Brain (organoid and tissue), 16 donors: ENCODE measurements at places on chromosomes 2 and 18. TPM values are rescaled to one million over a fixed set of nuclear protein-coding genes. Genes with fewer than 3 reads are reported as not detected.
A peak's percentile ranks its signal among the peaks of the same experiment; 100 is the strongest.

Gene TDRD15
- not detected for polyA plus RNA-seq

Gene EVX2
- 0.14 TPM for polyA plus RNA-seq

Gene TM4SF20
- not detected for polyA plus RNA-seq

Gene PJVK
- 0.22 TPM for polyA plus RNA-seq

Gene RNF181
- polyA plus RNA-seq, result 145 TPM

Gene IL36RN
- not detected for polyA plus RNA-seq

Gene TEX44
- polyA plus RNA-seq, result not detected

Gene MERTK
- polyA plus RNA-seq, result 6.3 TPM

Gene CDH7
- 0.10 TPM for polyA plus RNA-seq

Gene SERPINB3
- not detected for polyA plus RNA-seq

Gene BMP10
- not detected for polyA plus RNA-seq

Gene IL36A
- not detected for polyA plus RNA-seq

Gene ARHGAP15
- polyA plus RNA-seq, result 1.2 TPM

Gene FAM124B
- polyA plus RNA-seq, result 0.29 TPM

Gene STARD6
- polyA plus RNA-seq, result 0.75 TPM

Gene TMEM198
- 23.1 TPM for polyA plus RNA-seq

Gene MC5R
- polyA plus RNA-seq, result not detected

Gene SAG
- polyA plus RNA-seq, result not detected

Gene TMEM163
- polyA plus RNA-seq, result 21.4 TPM

DNA sequence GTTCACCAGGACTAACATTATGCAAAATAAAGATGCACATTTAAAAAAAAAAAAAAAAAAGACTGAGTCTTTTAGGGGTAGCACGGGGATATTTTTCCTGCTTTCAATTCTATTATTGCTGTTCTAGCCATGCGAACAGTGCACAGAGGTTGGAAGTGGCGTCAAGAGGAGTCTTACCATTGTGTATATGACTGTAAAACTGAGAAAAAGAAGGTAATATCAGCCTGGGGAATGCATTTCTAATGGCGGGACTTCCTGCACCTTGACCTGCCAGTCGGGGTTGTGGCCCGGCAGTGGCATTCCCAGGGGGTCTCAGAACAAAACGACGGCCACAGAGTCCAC, 48.5 kb upstream of the ATP6V1B1 start:
- no peak for DNase-seq

DNA sequence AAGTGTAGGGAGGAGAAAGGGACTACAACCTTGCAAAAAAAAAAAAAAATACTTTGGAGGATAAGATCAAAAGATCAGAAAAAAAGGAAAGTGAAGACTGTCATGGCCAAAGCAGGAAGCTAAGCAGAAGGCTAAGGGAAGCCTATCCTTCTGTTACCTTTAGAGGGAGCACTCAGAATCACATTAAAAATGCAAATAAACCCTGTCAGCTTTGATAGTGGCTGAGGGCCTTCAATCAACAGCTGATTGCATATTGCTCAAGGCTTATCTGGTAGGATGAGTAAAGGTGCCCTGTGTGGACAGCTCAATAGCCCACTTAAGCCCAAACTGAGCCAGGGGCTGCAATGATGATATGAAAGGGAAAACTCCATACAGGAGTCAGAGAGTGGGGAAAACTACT, 1021.2 kb downstream of the LRP1B start:
- no peak for DNase-seq

- no peak for DNase-seq
Measured at GRCh38 chr2:162433491-162433890, 89.6 kb downstream of the GCA start.

- no peak for DNase-seq
Measured at GRCh38 chr18:50277942-50278341, 3.4 kb downstream of the MBD1 start.

DNA sequence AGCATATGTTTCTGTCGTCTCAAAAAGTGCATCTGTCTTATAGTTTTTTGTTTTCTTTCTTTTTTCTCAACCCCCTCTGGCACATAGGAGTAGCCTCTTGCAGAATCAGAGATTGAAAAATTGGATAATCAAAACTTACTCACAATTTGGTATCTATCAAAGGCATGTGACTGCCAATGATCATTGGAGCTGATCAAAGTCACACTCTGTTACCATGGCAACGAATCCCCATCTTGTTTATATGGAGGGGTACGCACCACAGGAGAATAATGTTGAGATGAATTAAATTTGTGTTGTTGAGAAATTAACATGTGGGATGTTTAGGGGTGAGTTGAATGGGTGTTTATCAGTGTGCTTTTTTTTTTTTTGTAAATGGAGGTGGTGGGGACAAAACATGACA, 458.3 kb upstream of the FANCL start:
- peak; percentile 74 for DNase-seq

DNA sequence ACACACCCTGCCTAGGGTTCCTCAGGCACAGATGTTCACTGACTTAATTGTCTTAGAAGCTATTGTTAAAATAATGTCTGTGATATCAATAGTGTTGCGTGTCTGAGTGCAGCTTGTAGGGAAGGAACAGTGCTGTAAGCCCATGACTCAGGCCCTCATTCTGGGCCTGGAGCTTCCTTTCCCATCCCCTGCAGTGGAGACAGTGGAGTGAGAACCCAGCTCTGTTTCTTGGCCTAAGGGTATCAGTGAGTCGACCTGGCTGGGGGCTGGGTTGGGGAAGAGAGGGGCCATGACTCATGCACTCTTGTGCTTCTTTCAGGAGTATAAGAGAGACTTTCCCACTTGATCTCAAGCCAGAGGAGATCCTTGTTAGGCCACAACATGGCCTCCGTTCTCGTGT, 106.8 kb downstream of the HRH4 start:
- no peak for DNase-seq

- DNase-seq, result no peak
Measured at GRCh38 chr18:3223356-3223755, 3.6 kb upstream of the MYOM1 start.

- peak; percentile 78 for DNase-seq
Measured at GRCh38 chr2:232523682-232524597, 2.0 kb upstream of the CHRND start.

GRCh38 chr2:237435844-237436587, 22.1 kb upstream of the COL6A3 start:
- no peak for DNase-seq

DNA sequence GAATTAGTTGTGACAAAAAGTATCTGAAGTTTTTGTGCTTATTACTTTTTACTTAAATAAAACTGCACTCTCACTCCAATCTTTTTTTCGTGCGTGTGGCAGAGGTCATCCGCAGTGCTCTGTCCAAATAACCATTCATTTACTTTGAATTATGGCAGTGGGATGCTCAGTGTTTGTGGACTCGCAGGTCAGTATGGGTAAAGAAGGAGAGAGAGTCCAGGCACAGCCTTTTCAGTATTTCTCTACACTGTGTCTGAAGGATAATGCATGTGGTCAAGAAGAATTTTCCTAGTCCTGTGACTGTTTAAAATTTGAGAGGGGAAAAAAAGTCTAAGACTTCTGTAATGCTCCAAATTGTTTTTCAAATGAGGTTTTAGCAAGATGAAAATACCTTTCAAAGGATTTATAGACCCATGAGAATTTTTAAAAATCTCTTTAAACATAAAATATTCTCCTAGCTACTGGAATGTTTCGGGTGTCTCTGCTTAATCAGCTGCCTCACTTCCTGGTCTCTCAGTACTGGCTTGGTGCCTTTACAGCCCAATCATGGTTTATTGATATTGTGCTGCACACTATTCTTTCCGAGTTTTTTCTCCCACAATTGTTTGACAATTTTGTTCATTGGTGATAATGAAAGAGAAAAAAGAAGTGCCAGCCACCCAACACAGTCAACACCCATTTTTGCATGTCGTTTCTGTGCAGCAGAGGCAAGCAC, 453.2 kb downstream of the PTPRM start:
- DNase-seq, result no peak

DNA sequence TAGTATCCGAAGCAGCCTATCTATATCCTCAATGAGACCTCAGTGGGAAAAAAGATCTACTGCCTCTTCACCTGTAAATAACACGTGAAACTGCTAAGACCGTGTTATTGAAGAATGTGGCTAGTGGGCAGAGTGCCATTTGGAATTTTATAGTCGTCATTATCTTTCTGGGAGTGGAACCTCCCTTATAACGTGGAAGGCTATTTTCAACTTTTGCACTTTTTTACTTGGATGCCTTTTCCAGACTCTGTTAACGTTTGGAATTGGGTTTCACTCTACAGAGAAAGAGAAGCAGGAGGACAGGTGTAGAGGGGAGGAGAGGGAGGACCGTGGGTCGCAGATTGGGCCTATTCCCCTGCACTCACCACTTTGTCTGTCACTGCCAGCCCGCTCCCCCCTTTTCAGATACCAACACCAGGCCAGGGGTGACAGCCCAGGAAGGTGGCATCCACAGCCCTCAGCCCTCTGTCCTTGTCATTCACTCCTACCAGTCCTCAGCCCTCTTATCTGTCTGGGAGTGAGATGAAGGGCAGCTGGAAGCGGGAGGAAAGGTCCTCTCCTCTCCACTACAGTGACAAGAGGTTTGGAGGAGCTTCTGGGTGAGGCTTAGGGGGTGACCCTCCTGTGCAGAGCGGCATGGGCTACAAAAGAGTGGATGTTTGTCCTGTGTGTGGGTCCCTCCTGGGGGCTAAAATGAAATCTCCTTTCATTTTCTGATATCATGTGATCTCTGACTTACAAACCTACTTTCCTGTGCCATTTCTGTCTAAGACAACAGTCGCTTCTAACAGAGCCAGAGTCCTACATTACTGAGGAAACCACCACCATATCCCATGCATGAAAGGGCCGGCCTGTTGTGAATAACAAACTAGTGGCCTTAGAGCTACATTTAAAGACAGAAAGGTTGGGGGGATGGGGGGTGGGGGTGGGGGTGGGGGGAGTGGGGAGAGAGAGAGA, 23.9 kb upstream of the CEP68 start:
- DNase-seq, result no peak

DNA sequence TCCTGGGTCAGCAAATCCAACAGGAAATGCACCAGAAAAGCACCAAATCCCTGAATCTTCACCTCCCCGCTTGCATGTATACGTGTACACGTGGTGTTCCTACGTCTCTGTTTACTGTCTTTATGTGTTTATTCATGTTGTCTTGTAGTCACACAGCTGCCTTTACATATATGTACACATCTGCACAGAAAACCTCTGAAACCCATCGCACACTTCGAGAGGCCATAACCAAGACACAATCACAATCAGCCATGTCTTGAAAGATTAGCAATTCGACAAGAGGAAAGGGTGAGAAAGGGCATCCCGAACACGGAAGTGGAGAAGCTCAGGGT, 98.1 kb downstream of the PLB1 start:
- no peak for DNase-seq

GRCh38 chr18:55587418-55588110, 428 bp downstream of the TCF4 start:
- DNase-seq, result peak; percentile 79

GRCh38 chr18:65257149-65257548, 493.7 kb upstream of the CDH7 start:
- no peak for DNase-seq

DNA sequence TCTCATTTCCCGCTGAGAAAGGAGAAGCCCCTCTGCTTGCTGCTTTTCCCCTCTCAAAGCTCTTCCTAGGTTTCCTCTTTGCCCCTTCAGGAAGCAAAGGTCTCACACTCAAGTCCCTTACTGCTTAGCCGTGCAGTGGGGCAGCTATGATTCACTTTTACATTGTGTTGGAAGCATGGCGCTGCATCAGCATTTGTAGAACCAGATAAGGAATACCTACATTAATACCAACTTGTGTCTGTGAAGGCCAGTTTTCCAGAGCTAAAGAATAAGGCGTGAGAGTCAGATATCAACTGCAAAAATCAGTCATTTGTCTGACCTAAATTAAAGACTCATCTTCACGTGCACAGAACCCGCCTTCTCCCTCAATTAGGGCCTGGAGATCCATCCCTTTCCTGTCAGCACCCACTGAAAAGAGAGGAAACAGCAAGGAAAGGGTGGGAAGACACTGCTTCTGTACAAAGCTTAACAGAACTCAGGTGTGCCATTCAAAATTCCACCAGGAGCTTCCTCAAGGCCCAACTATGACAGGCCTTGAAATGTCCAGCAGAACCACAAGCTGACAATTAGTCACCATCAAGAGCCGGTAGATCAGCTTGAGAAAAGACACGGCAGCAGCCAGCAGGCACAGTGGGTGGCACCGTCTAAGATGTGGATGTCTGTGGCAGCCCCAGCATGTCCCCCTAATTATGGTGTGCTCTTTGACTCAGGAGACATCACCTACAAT, 16.1 kb upstream of the XDH start:
- no peak for DNase-seq

GRCh38 chr2:148982282-148982681, 56.2 kb upstream of the LYPD6B start:
- DNase-seq, result peak; percentile 48

- no peak for DNase-seq
Measured at GRCh38 chr2:215737477-215737876, 275.9 kb downstream of the MREG start.

GRCh38 chr2:3670941-3671340, 12.9 kb downstream of the ALLC start:
- DNase-seq, result no peak

DNA sequence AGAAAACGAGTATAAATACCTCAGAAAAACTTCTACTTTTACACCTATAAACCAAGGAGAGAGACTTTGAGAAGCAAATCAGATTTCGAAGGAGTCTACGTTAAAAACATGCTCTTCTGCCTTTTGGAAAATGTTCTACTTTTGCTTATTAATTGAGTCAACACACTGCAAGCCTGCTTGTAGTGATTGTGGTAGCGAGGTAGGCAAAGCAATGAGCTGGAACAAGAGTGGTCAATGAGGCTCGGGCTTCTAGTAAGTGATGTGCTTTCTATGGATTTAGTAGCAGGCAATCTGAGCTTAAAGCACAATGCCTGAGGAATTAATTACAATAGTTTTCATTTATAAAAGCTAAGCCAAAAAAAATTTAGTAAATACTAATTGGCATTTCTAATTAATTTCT, 103.4 kb upstream of the TFCP2L1 start:
- no peak for DNase-seq

DNA sequence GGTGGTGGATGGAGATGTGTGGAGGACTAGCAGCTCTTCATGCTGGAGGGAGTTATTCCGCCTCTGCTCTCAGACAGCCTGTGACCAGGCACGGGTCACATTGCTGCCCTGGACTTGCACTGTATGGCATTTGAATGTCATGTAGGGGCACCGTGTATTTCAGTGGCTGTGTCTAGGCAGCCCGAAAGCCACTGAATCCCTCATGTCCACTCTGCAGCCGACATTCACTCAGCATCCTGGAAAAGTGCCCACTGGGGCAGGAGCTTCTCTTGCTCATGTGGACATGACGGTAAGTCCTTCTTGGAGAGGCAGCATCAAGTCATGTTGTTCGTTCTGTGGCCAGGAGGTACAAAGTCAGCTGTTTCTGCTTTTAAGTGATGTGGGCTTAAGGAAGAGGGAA, 127.9 kb downstream of the SH3RF3 start:
- DNase-seq, result no peak

GRCh38 chr2:149466635-149467034, 120.9 kb downstream of the MMADHC start:
- no peak for DNase-seq

DNA sequence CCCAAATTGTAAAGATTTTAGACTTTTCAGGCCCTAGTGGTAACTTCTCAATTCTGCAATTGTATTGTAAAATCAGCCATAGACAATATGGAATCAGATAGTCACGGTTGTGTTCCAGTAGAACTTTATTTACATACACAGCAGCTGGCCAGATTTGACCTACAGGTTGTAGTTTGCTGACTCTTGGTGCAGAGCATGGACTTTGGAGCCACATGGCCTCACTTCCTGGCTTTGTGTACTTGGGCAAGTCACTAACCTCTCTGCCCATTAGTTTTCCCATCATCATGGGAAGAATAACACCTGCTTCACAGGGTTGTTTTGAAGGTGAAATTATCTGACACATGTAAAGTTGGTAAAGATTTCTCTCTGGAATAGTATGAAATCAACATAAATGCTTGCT, 147.6 kb downstream of the TMEM200C start:
- no peak for DNase-seq

- DNase-seq, result no peak
Measured at GRCh38 chr2:225667445-225667844, 267.9 kb downstream of the NYAP2 start.
